ENCODE measurements at places on chromosomes 1 and 21.
A peak's percentile ranks its signal among the peaks of the same experiment; 100 is the strongest.

- no peak for DNase-seq
These were observed 370.2 kb downstream of the ST6GALNAC3 start for GRCh38 chr1:76444773-76445172.

GRCh38 chr1:3033040-3033789 is 11.9 kb downstream of the ACTRT2 start:
- no peak for DNase-seq

DNA sequence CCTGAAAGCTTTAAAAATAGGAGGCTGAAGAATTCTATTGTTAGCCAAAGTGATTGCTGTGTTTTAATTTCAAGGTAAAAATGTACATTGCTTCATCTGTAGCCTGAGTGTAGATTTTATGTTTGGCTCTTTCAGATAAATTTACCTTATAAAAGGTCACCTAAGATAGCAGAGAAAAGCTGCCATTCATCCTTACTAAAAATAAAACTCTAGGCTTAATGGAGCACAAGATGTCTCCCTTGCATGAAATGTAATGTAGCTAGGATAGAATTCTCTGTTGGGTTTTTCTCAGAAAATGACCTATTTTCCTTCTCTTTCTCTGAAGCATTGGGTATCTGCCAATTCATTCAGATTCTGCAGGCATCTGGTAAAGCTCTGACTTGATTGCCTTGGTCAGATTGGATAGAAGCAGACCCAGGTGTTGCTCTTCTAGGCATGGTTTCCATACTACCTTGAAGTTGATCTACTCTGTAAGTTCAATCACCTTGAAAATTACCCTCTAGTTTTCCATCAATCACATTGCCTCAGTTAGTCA is 176.6 kb upstream of the GORAB start:
- DNase-seq, result no peak

- DNase-seq, result no peak
These were observed 5.5 kb upstream of the CFAP410 start for GRCh38 chr21:44344541-44345183.

DNA sequence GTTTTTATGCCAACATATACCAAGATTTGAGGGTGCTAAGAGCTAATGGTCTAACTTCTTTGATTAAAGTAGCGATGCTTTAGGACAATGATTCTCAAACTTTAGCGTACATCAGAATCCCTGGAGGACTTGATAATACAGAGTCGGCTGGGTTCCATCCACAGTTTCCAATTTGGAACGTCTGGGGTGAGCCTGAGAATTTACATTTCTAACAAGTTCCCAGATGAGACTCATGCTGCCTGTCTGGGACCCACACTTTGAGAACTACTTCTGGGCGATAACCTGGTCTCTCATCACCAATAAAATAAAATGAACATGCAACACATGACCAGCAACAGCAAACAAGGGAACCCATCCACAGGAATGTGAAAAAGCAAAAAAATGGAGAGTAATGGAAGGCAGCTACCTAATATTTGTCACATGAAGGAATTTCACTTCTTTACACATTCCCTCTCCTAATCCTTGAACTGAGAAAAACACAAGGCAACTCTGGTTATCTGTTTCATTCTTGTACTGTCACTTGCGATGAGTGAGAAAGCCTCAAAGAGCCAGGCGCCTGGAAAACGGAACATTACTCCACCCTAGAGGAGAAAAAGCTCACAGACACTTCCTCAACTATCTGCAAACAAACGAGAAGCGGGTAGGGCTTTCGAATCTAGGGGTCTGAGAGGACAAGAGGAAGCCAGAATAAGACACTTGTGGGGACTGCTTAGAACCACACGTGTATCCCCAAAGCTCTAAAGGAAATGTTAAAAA is 14.0 kb downstream of the HSF2BP start:
- DNase-seq, result peak; percentile 23

DNA sequence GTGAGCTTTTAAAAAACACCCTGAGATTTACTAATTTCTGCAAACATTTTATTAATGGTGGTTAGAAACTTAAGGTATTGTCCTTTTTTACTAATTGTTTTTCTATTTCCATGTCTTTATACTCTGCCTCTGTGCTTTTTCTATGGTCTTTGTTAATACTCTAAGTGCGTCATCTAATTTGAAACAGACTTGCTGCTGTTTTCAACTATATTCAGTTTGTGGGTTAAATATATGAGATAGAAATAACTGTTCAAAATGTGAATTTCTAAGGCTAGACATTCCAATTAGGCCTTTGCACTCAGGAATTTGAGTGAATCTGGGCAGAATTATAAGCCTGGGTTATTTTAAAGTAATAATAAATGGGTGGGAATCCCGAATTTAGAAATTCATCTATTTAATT is 82.4 kb upstream of the COL11A1 start:
- no peak for DNase-seq

DNA sequence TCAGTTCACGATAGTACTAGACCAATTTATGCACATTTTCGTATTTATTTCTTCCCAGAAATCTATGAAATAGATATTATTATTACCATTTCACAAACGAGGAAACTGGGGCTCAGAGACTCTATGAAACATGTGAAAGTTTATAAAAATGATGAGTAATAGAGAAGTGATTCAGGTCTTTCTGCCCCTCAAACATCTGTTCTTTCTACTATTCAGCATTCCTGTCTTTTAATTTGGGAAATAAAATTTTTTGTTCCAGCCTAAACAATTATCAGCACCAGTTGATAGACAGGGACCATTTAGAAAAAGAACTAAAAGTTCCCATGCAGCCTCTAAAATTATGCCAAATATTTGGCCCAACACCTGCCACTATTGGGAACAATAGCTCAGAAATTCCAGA is 585.1 kb downstream of the PTPRC start:
- DNase-seq, result no peak

DNA sequence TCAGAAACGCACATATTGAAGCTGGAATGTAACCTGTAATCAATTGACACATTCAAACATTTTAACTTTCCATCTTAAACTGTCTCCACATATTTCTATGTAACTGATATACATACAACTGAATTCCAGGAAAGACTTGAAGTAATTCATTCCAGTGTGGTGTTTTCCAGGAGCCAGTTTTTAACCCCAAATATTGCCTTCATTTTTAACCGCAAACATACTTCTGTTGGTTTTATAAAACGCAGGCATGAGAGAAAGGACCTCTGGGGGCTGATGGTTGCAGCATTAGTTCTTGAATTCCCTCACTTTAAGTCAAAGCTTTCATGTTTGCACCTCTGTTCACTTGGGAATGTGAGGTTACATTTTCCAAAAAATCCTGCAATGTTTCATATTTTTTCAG is 204.1 kb downstream of the CRB1 start:
- no peak for DNase-seq
